Tibial nerve (tissue), 4 donors: ENCODE measurements at places on chromosomes 13 and 19. TPM values are rescaled to one million over a fixed set of nuclear protein-coding genes. Genes with fewer than 3 reads are reported as not detected.

The STARD13 gene
- total RNA-seq = 70.2 TPM

GRCh38 chr13:75889427-75889826 is 253.3 kb downstream of the LMO7 start:
- no peak for DNase-seq

DNA sequence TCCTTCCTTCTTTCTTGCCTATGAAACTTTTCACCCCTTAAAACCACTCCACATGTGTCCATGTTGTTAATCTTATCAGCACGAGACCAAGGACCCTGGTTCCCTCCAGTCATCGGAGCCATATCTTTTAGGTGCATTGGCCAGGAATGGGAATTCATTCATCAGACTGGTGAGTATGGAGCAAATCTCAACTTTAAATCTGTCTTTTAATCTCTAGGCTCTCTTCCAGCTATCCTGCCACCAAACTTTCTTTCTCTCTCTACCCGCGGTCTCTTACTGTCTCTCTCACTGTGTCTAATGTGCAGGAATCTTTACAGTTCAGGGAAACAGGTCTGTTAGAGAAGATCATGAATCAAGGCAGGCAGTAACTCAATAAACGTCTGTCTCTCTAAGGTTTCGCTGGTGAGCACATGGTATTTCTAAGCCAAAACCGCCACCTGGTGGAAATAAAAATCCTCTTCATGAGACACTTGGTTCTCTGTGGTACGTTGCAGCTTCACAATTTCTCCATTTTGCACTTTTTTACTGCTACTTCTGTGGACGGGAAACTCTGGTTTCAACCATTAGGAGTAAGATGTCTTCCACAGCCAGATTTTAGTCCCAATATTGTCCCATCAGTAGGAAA is 16.1 kb downstream of the LGALS16 start:
- no peak for DNase-seq

DNA sequence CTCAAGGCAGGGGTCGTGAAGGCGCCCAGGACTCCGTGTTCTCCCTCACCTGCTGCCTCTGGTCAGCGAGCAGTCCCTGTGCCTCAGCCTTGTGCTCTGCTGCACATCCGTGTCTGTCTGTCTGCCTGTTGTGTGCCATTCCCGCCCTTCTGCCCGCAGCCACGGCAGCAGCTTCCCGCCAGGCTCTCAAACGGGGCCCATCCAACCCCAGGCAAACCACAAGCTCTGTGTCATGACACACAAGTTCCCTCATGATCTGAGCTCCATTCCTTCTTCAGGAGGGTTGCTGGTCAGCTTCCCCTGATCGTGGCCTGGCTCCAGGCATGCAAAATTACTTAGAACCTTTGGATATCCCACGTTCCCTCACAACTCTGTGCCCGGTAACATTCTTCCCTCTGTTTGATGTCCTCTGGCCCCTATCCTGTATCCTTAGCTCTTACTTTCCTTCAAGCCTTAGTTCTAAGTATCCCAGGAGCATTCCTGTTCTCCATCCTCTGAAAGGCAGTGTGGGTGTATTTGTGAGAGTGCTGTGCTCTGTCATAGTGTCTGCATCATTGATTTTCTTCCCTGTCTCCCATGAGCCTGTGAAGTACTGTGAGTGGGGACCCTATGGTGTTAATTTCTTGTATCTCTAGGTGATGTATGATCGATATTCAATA is 3.2 kb downstream of the GPR183 start:
- no peak for DNase-seq

The CACNA1A gene
- total RNA-seq = 10.0 TPM

DNA sequence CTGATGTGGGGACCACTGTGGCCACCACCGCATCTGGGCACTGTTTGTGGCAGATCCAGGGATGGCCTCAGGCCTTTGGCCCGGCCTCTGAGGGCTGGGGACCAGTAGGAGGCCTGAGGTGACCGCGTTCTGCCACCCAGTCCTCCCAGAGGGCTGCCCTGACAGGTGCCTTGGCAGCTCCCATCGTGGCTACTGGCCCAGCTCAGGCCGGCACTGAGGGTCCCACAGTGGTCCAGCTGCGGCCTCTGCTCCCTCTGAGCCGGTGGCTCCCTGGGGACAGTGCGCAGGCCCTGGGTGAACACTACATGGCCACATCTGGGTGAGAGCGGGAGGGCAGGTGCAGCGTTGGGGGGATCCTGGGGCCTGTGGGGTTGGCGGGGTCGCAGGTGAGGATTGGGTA is 61.9 kb downstream of the KDM4B start:
- no peak for DNase-seq

The RFPL4AL1 gene
- total RNA-seq = not detected

The SPINT2 gene
- total RNA-seq = 39.0 TPM

GRCh38 chr13:85666356-85666755 is 132.9 kb downstream of the SLITRK6 start:
- no peak for DNase-seq

DNA sequence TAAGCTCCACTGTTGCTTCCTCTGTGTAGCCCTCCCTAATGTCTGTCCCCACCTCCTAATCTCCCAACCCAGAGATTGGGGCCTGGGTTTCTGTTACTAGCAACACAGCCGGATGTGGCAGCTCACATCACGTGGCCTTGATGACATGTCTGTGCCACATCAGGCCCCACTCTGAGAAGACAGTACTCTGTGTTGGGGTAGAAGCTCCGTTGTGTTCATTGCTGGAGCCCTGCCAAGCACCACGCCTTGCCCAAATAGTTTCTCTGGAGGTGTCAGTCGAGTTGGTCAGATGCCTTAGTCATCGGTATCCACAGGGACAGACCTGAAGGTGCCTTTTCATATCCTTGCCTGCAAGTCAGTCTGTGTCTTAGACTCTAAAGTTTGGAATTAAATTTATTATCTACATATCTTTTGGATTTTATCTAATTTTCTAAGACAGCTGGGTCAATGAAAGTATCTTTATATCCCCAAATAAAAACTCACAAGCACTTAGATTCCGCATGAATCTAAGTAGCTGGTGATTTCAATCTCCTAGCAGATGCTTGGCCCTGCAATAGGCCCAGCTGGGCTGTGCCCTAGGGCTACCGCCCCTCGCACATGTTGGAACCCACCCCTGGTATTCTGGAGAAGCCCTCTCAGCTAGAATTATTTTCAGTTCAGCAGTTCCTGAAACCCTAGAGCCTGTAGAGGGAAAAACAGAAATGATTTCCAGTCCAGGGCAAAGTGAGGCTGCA is 204.0 kb upstream of the TSHZ3 start:
- DNase-seq = peak; percentile 33

The RPL36 gene
- 552 TPM for total RNA-seq

- DNase-seq = peak; percentile 59
Observed at GRCh38 chr19:12965017-12965811, 4.2 kb upstream of the DAND5 start.

The LMTK3 gene
- total RNA-seq = not detected

DNA sequence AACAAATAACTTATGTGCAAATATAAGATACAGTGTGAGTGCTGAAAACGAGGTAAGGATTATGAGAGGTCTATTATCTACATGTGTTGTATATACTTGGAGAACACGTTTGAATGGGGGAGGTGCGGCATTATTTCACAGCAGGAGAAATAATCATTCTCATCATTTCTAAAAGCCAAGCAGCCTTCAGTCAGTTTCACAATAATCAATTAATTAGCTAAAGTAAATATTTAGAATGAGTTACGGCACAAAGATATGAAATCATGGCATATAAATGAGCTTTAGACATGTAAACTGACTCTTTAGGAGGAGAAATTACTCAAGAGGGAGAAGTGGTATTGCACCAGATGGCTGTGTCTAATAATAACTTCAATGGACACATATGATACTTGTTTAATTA is 366.6 kb downstream of the DNAJC15 start:
- no peak for DNase-seq

- DNase-seq = no peak
Observed at GRCh38 chr13:26029581-26030136, 22.2 kb downstream of the SHISA2 start.

The UBE2L5 gene
- total RNA-seq = not detected

The ZNF540 gene
- 7.9 TPM for total RNA-seq

- no peak for DNase-seq
Observed at GRCh38 chr13:23182142-23182541, 1.4 kb downstream of the SGCG start.

- no peak for DNase-seq
Observed at GRCh38 chr13:79282976-79283375, 123.1 kb downstream of the RBM26 start.

- no peak for DNase-seq
Observed at GRCh38 chr13:38602266-38602665, 84.6 kb upstream of the FREM2 start.

DNA sequence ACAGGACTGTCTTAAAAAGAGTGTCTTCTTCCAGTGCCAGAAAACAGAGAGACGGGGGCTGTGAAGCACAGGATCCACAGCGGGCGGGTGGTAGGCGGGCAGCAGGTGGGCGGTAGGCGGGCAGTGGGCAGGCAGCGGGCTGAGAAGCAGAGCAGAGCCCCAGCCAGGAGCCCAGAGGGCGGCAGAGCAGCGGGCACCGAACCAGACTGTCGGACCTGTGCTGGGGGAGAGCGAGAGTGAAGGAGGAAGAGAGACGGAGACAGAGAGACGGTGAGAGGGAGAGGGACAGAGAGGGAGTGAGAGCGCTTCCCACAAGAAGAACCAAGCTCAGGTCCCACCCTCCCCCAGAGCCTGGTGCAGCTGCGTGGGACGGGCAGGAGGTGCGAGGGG is 30.3 kb downstream of the RASA3 start:
- peak; percentile 5 for DNase-seq

DNA sequence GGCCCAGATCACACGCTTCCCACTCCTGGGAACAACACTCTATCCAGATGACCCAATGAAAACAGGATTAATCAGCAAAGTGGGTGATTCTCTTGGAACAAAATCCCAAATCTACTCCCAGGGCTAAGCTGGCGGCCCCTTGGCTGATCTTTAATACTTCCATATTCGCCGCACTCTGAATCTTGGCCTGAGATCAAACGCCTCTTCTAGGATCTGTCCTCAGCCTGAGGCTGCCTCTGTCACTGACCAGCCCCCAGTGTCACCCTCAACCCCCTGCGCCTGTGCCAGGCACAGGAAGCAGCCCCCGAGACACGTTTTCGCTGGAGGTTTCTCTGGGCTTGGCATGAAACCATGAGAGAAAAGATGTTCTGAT is 2.4 kb upstream of the CTXN1 start:
- DNase-seq = no peak

DNA sequence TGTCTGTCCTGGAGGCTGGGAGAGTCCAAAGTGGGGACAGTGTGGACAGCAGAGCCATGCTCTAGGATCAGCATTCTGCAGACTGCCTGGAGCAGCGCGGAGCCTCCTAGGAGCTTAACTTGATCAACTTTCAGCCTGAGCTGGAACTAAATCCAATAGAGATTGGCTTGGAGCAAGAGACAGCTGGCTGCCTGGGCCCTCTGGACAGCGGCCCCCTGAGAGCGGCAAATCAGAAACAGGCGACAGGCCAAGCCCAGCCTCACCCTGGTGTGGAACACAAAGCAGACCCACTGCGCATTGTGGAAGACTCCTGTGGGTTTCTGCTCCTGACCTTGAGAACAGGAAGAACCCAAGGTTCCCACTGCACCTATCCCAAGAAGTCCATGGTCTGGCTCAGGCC is 462.2 kb downstream of the TSHZ3 start:
- no peak for DNase-seq

DNA sequence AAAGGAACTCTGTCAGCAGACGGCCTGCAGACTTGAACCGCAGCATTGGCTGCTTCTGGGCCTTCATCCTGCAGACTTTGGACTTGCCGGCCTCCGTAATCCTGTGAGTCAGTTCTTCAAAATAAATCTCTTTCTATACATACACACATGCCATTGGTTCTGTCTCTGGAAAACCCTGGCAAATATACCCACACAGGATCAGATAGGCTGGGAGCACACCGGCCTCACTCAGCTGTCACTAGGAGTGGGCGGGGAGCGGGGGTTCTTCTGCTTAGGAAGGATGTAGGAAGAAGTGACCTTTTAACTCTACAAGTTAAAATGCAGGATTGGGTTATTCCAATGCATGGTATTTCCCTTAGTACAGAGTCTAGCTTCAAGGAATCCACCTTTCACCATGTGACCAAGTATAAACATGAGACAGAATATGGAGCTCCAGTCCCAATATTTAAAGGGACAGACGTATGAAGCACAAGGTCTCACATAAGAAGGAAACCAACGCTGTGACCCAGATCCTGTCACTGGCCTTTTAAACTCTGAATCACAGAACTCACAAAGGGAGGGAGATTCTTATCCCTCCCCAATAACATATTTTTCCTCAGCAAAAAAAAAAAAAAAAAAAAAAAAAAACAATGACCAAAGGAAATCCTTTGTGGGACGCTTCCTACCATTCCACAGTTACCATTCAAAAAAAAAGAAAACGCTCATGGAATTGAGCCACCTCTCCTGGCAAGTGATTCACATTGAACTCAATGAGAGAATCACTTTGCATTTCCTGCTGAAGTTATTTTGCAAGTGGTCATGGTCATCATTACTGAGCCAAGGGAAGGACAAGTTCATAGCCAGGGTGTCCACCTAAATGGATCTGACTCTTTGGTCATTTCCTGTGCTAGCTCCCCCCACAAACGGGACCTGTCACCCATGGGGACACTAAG is 352.9 kb downstream of the FOXO1 start:
- no peak for DNase-seq

The RDH8 gene
- total RNA-seq = not detected

The CCDC169 gene
- total RNA-seq = 0.39 TPM

DNA sequence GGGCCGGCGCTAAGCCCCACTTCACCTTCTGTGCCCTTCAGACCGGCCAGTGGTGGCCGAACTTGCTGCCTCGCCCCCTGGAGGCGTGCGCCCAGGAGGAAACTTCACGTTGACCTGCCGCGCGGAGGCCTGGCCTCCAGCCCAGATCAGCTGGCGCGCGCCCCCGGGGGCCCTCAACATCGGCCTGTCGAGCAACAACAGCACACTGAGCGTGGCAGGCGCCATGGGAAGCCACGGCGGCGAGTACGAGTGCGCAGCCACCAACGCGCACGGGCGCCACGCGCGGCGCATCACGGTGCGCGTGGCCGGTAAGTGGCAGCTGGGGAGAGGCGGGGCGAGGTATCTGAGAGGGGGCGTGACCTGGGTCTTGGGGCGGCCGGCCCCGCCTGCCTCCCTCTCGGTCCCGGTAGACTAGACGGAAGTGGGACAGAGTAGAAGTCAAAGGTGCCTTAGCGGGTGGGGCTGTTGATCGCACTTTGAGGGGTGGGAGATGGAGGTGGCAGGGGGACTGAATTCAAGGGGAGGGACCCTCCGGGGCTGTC is 5.6 kb downstream of the ICAM5 start:
- no peak for DNase-seq

The KLF5 gene
- total RNA-seq = 102 TPM

The SLC7A10 gene
- 25.8 TPM for total RNA-seq

The PSG11 gene
- total RNA-seq = not detected

DNA sequence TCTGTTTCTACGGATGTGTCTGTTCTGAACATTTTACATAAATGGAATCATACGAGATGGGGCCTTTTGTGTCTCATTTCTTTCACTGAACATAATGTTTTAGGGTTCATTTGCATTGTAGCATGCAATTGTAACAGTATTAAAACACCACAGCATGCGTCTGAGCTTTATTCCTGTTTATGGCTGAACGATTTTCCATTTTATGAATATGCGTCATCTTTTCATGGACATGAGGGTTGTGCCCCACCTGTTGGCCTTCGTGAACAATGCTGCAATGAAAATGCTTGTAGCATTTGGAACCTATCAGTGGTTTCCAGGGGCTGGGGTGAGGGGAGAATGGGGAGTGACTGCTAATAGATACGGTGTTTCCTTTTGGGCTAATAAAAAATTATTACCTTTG is 5.1 kb downstream of the OR10H1 start:
- no peak for DNase-seq
